ENCODE measurements at places on chromosomes 3 and 15. TPM values are rescaled to one million over a fixed set of nuclear protein-coding genes. Genes with fewer than 3 reads are reported as not detected.

DNA sequence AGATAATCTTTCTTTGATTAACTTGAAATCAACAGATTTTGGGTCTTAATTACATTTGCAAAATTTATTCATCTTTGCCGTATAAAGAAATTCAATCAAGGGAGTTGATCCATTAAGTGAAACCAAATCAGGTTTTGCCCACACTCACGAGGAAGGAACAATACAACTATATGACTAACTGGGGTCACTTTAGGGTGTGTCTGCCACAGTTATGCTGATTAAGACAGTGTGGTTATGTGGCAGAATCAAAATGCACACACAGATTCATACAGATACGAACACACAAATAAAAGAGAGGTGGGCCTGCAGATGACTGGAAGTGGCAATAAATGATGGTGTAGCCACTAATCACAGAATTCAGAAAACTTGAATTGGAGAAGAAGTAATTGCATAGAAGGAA is 543.5 kb downstream of the GABRG3 start:
- no peaks in the 10 kb centered on the region for H3K27me3 ChIP-seq
- no peak for DNase-seq
- no peaks in the 10 kb centered on the region for H3K36me3 ChIP-seq
- H3K4me1 ChIP-seq = no peaks in the 10 kb centered on the region
- H3K4me3 ChIP-seq = no peak overlapping the region
- H3K27ac ChIP-seq = no peak overlapping the region

- peaks cover 2% of the 10 kb centered on the region for H3K4me1 ChIP-seq
- DNase-seq = no peak
- no peak overlapping the region for H3K27ac ChIP-seq
- H3K36me3 ChIP-seq = no peaks in the 10 kb centered on the region
- H3K27me3 ChIP-seq = peaks cover 52% of the 10 kb centered on the region
- no peak overlapping the region for H3K4me3 ChIP-seq
These were observed 40.2 kb downstream of the EPHB3 start for GRCh38 chr3:184601576-184602371.

DNA sequence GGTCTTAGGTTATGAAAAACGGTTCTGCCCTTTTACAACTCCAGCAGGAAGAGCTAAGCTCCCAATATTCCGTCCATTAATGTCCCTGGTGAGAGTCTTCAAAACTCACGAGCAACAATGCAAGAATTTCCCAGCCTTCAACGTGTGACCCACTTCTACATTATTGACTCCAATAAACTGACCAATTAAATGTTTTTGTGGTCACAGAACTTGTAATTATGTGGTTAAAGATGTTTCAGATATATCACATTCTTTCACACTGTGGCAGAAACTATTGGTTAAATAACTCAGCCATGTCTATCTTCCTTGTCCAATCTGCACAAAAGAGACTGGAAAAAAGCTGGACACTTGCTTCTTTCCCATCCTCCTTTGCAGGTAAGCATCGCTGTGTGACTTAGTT is 286.6 kb upstream of the ADAMTS9 start:
- H3K27ac ChIP-seq = no peak overlapping the region
- no peaks in the 10 kb centered on the region for H3K36me3 ChIP-seq
- DNase-seq = no peak
- H3K27me3 ChIP-seq = no peaks in the 10 kb centered on the region

DNA sequence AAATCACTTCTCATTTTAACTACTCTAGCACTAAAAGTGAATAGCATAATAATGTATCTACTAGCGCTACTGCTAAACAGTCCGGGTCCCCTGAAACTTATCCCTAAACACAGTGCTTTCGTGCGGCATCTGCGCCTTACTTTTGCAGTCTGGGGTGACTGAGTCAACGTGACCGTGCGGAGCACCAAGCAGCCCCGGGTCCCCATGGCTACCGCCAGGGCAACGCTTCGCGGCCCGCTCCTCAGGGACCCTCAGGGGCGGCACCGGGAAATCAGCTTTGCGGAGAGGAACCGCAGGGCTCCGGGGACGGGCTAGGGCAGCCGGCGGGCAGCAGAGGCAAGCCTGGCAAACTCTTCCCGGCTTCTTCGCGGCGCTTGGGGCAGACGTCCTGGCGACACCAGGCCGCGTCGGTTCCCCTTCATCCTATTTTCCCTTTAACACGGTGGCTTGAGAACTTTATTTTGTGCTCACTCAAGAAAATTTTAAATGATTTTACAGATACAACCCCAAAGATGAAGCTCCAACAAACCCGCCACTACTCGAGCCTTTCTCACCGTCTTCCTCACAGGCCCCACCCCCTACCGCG is 757 bp upstream of the DIPK2A start:
- peaks cover 20% of the 10 kb centered on the region for H3K4me1 ChIP-seq
- peaks cover 7% of the 10 kb centered on the region for H3K36me3 ChIP-seq
- peak; percentile 58 for DNase-seq
- H3K27me3 ChIP-seq = peaks cover 10% of the 10 kb centered on the region
- peak overlapping the region; percentile 92 for H3K4me3 ChIP-seq

DNA sequence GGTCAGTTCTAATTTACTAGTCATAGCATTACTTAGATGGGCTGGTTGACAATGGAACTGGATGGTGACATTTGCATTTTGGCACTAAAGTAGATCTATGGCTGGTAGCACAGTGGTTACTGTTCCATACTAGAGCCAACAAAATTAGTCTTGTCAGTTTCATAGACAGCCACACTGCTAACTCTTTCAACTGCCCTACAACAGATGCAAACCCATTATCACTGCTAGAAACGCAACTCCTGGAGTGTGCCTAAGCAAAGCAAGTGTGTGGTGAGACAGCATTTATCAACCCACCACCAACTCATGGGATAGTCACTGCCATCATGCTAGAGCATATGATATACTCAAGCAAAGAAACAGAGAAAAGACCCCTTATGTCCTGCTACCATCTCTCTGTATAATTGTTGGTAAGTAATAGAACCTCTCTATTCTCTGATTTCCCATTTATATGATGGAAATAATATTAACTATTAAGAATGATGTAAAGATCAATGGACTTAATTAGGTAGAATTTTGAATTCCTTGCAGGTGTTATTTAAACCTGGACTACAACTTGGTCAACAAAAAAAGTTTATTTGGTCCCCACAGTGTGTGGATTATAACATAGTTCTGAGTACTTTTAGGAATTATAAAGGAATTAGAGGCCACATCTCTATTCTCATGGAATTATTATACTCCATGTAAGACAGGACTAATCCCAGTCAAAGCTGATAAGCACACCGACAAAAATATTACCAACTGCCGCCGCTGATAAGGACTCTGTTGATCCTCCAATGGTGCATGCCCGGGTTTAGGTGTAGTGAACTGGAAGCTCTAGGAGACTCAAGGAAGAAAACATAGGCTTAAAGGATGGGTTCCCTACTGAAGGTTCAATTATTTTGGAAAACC is 19.9 kb upstream of the ABHD5 start:
- H3K27me3 ChIP-seq = peaks cover 10% of the 10 kb centered on the region
- no peaks in the 10 kb centered on the region for H3K36me3 ChIP-seq
- no peak overlapping the region for H3K27ac ChIP-seq
- DNase-seq = no peak
- H3K4me1 ChIP-seq = no peaks in the 10 kb centered on the region

- H3K4me1 ChIP-seq = no peaks in the 10 kb centered on the region
- no peak overlapping the region for H3K27ac ChIP-seq
- no peaks in the 10 kb centered on the region for H3K36me3 ChIP-seq
- H3K4me3 ChIP-seq = no peak overlapping the region
- no peaks in the 10 kb centered on the region for H3K27me3 ChIP-seq
- no peak for DNase-seq
These were observed 432.4 kb upstream of the ATP10A start for GRCh38 chr15:26295336-26296085.

DNA sequence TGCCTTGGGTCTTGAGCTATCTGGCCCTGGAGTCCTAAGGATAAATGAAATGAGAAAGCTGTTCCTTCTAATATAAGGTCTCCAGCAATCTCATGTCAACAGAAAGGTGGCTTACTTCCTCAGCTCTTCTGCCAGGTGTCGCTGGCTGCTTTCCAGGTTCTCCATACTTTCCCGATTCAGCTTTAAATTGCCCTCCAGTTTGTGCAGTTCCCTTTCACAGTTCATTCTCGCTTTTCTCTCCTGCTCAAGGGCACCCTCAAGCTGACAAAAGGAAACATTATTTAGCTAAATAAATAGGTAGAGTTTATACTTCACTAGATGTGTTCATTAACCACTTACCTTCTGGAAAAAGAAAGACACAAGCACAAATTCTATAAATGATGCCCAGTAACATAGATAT is 73.0 kb downstream of the MYH15 start:
- peaks cover 7% of the 10 kb centered on the region for H3K36me3 ChIP-seq
- H3K27me3 ChIP-seq = no peaks in the 10 kb centered on the region
- H3K4me3 ChIP-seq = no peak overlapping the region
- H3K4me1 ChIP-seq = no peaks in the 10 kb centered on the region
- no peak overlapping the region for H3K27ac ChIP-seq
- DNase-seq = no peak

The KCNAB1 gene
- not detected for total RNA-seq

The ROPN1B gene
- not detected for total RNA-seq
